ENCODE measurements at places on chromosomes 3 and 15.

- DNase-seq = no peak
Observed at GRCh38 chr3:53671192-53671960, 174.8 kb downstream of the CHDH start.

- DNase-seq = peak; percentile 47
Observed at GRCh38 chr3:160381470-160381869, 17.6 kb downstream of the IFT80 start.

DNA sequence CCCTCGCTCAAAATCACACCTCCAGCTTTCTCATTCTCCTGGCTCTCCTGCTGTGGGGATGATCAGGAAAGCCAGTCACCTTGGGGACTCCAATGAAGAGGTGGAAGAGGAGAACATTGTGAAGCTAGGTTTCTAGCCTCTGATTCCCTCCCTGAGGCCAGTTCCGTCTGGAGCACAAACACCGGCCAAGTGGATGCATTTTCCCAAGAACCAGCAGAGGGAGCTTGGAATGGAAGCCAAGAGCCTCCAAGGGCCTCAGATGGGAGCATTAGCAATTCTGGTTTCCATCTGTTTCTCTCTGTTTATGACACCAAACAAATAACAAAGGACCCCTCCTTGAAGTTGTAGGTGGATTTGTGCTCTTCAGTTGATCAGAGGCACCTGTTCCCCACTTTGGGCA, 40.6 kb upstream of the NMNAT3 start:
- DNase-seq = no peak

GRCh38 chr3:48899273-48899672, 591 bp upstream of the SLC25A20 start:
- no peak for DNase-seq

GRCh38 chr15:68644083-68644904, 65.5 kb downstream of the CORO2B start:
- DNase-seq = peak; percentile 84

GRCh38 chr3:38062809-38063208, 23.8 kb downstream of the DLEC1 start:
- no peak for DNase-seq

- no peak for DNase-seq
Observed at GRCh38 chr3:43641306-43642114, 19.7 kb upstream of the ANO10 start.

GRCh38 chr15:65644282-65644681, 22.5 kb downstream of the SLC24A1 start:
- no peak for DNase-seq
